Caki2 (cell line): ENCODE measurements at places on chromosomes 5 and 9.

GRCh38 chr9:138051586-138052321 is 174.2 kb downstream of the CACNA1B start:
- no peak for DNase-seq

DNA sequence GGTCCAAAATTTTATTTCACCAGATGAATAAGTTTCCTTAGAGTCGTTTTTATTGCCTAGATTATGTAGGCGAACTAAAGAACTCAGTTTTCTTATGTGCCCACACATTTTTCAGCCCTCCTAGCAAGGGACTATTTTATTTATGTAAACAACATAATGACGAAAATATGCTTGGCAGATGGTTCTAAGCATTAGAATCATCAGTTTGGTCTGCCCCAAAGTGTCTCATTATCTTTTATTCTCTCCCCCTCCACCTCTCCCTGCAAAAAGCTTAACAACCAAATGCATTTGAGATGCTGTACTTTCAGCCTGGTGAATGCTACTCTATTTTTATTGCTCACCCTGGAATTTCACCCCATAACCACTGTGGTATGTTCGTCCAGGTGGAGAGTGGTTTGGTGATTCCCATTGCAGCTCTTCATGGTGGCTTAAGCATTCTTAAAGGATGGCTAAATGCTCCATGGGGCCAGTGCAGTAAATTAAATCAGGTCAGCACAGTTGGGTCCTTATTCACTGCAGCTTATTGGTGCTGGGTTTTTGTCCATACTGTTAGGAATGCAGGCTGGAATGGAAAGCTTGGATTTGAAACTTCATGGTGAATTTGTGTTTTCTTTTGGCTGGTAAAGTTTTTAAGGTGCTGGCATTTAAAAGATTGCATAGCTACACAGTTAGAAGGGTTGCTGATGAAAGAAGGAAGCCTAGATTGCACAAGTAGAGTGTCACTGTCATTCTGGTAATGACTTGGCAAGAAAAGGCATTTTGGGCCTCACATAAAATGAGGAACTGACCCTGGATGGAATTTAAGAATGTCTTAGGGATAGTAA is 39.2 kb downstream of the TLE4 start:
- DNase-seq = peak; percentile 84

GRCh38 chr9:93591301-93592007 is 15.1 kb downstream of the PHF2 start:
- no peak for DNase-seq

GRCh38 chr9:109242741-109243140 is 75.7 kb upstream of the FRRS1L start:
- no peak for DNase-seq

DNA sequence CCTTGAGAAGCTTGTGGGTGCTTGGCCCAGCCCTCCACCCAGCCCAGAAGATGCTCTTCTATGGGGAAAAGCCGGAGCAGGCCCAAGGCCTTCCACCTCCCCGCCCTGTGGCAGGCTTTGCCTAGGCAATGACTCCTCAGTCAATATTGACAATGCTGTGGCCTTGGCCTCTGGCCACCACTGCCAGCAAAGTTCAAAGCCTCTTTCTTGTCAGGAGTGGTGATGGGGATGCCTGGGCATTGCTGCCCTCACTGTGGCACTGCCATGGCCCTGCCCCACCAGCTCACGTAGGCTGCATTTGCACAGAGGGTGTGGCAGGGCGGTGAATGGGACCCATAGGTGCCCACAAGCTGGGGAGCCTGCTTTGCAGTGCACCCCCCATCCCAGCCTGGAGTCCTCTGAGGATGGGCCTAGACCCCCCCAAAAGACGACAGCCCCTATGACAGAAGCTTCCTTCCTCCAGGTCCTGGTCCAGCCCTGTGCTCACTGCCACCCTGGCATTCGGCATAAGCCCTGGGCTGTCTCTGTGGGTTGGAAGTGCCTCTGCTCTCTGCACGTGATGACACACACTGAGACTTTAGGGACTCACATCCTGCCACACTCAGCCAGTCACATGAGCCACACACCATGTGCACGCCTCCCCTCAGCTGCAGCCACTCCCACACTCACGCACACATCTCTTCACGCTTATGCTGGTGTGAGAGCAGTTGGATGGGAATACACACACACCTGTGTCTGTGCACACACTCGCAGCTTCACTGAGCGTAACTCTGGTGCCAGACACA is 31.1 kb downstream of the MORN5 start:
- no peak for DNase-seq

DNA sequence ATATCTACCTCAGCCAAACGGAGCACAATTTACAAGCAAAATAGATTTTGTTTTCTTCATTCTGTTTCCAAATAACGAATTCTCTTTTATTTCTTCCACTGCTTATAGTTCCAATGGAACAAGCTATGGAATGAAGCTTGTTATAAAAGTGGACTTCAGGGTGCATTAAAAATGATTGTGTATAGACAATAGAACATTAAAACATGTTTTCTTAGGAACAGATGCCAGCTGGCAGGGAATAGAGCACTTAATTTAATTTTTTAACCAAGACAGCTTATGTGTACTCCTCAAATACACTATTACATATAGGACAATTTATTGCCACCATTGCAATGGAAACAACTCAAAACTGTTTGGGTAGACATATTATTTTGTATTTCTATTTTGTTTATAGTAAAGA is 860.1 kb upstream of the TYRP1 start:
- no peak for DNase-seq

GRCh38 chr9:136312436-136312835 is 8.5 kb upstream of the CCDC187 start:
- DNase-seq = no peak

DNA sequence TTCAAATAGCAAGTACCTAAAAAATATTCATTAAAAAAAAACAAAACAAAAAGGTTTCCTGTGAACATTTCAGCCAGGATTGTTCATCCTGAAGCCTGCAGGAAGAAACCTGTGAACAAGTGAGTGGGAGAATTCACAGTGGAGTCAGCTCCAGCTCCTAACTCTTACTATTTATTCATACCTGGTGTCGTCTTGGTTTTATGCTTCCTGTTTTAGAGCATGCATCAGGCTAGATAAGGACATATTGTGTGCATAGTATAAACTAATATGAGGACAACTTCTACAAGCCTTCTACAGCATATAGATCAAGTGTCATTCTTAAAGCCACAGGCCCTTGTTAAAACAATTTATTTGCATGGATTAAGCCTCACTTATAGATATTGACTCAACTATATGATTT is 169.9 kb downstream of the EFNA5 start:
- DNase-seq = no peak

- DNase-seq = no peak
These were observed 378.8 kb upstream of the ZNF608 start for GRCh38 chr5:125125031-125125823.

- no peak for DNase-seq
These were observed 110.6 kb upstream of the ALDH1B1 start for GRCh38 chr9:38281917-38282316.

GRCh38 chr5:147832541-147832940 is 1.1 kb upstream of the SPINK1 start:
- DNase-seq = no peak

GRCh38 chr9:110257097-110257841 is 962 bp upstream of the TXN start:
- peak; percentile 56 for DNase-seq

- no peak for DNase-seq
These were observed 1158.7 kb downstream of the DTWD2 start for GRCh38 chr5:117829646-117830045.

DNA sequence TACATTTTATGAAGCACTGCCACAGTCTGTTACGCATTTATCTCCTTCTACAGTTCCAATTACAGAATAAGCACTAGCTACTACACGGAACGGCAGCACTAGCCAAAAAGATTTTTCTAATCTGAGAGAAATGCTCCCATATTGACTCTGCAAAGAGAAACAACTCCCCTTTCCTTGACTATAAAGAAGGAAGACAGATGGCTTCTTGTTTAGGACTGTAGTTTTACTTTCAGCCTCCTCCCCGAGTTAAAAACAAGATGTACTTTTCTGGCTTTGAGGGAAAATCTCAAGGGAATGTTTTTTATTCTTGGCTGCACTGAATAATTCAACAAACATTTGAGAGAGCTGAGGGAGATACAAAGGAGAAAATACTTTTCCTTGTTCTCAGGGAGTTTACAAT is 1.9 kb upstream of the SLC44A1 start:
- no peak for DNase-seq

- DNase-seq = no peak
These were observed 121.7 kb upstream of the PITX1 start for GRCh38 chr5:135155616-135156214.

- peak; percentile 12 for DNase-seq
These were observed 309.6 kb downstream of the EPB41L4A start for GRCh38 chr5:112109331-112110007.

DNA sequence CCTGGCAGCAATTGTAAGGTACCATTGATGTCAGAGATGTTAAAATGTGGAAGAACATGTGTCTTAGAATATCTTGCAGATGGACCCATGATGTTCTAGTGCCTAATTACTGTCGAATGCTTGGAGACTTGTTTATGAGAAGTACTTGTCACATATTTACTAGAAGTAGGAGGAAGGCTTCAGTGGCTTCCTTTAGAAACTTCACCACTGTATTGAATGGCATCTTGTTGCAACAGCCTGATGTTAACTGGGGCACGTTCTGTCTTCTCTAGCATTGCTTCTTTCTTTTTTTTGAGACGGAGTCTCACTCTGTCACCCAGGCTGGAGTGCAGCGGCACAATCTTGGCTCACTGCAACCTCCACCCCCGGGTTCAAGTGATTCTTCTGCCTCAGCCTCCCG is 16.5 kb downstream of the UGCG start:
- no peak for DNase-seq

GRCh38 chr5:136014049-136015002 is 14.5 kb upstream of the TGFBI start:
- no peak for DNase-seq

DNA sequence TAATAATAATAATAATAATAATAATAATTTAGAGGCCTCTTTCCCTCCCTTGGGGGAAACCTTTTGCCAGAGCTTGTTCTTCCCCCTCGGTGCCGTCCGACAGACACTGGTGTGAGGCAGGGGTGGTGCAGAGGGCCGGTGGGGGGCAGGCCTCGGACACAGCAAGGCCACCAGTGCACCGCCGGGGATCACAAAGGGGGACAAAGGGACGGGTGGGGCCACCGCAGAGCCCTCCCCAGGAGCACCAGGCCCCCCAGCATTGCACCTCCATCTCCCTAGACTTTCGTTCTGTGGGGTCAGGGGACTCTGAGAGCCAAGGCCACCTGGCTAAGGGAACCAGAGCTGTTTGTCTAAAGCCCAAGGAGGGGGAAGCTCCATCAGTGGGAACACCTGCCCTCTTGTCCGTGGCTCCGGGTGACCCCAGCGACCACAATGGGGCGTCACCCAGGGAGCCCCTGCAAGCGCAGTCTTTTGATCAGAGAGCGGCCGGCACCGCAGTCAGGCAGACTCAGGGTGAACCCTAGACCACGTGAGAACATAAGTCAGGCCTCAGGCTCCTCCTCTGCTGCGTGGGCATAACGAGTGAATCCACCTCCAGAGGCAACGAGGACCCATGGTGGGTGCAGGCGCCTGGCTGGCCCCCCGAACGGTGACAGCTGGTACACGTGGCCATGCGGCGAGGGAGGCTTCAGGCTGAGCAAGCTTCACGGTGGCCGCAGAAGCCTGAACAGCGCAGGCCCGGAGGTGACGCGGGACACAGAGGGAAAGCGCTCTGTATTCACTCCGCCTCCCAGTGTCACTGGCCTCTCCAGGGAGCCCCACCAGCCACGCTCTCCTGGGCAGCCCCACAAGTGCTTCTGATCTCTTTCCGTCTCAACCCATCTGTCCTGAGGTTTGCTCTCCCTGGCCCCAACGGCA is 12.0 kb upstream of the QSOX2 start:
- no peak for DNase-seq

GRCh38 chr5:36755342-36755741 is 121.2 kb upstream of the NIPBL start:
- DNase-seq = no peak

- DNase-seq = no peak
These were observed 118.5 kb downstream of the DAB2IP start for GRCh38 chr9:121769939-121770338.

DNA sequence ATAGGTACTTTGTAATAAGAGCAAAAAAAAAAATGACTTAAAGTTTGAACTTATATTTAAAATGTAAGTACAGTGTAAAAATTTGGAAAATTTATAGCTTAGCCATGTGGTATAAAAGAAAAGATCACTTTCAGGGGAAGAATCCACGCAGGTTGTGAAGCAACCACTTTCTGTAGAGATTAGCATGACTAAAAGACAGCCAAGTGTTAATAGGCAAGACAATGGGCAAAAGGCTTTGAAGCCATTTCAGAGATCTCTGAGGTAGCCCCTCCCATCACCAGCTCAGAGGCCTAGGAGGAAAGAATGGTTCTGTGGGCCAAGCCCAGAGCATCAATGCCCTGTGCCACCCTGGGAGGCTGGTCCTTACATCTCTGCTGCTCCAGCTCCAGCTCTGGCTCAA is 346.3 kb upstream of the CHD1 start:
- DNase-seq = no peak

GRCh38 chr5:6675784-6676491 is 37.3 kb upstream of the TENT4A start:
- no peak for DNase-seq

GRCh38 chr5:15902066-15902465 is 277.5 kb downstream of the MARCHF11 start:
- DNase-seq = no peak

DNA sequence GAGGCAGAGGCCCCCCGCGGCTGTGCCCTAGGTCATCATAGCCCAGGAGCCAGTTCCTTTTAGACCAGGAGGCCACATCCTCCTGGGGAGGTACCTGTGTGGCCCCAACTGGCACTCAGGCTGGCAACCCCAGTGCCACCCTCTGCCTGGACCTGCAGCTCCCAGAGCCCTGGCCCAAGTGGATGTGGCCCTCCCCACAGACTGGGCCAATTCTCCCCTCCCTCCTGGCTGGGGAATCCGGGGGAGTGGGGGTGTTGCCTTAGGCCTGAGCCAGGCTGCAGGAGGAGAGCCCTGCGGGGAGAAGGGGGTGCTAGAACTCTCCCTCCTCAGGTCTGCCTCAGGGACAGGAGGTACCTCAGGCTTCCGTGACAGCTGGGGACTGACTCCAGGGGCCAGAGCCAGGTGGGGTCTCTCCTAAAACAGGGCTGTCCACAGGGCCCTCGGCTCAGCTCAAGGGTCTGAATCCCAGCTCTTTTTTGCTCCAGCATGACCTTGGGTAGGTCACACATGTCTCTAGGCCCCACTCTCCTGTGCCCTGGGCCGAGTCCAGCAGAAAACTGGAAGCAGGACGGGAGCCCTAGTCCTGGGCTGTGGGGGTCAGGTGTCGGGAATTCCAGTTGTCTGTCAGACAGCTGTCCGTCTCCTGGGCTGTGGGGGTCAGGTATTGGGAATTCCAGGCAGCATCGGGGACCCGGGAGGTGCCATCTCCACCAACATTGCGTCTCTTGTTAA is 9.6 kb downstream of the DNLZ start:
- DNase-seq = no peak

- DNase-seq = no peak
These were observed 4.0 kb downstream of the SAP30L start for GRCh38 chr5:154449786-154450185.

DNA sequence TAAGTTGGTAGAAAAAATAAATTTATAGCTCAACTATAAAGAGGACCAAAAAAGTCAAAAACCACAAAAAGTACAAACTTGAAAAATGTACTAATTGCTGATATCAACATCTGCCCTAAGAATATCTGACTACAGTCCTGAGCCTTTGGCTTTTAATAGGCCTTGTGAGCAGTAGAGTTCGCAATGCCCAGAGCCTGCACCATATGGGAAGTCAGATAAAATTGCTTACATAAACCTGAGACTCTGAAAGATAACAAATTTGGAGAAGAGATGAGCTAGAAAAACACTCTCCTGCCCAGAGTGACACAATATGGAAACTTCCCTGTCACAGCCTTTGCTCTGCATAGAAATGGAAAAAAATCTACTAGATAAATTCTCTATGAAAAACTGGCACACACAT is 368.0 kb upstream of the GRIN3A start:
- no peak for DNase-seq
